CD8-positive, alpha-beta memory T cell (primary cell): ENCODE measurements at places on chromosomes 16 and 17.
A peak's percentile ranks its signal among the peaks of the same experiment; 100 is the strongest.

DNA sequence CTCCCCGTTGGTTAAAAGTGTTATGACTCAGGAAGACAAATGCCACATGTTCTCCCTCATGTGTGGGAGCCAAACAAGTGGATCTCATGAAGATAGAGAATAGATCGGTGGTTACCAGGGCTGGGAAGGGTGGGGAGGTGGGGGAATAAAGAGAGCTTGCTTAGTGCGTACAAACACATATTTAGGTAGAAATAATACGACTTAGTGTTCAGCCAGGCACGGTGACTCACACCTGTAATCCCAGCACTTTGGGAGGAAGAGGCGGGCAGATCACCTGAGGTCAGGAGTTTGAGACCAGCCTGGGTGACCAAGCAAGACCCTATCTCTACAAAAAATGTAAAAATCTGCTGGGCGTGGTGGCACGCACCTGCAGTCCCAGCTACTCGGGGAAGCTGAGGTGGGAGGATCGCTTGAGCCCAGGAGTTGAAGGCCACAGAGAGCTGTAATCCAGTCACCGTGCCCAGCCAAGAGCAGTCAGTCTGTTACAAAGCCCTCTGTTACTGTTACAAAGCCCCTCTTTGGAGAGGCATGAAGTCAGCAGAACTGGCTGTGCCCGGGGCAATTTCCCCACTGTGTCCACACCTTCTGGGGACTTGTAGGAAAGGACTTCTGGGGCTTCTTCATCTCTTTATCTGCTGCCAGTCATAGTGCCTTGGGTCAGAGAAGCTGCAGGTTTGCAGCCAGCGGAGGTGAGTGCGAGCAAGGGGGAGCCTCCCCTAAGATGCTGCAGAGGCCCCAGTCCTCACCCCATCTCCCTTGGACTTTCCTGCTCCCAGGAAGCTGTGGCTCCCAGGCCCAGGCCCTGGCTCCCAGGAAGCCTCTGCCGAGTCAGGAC is 4.3 kb upstream of the ALDH3A1 start:
- peak; percentile 8 for DNase-seq

DNA sequence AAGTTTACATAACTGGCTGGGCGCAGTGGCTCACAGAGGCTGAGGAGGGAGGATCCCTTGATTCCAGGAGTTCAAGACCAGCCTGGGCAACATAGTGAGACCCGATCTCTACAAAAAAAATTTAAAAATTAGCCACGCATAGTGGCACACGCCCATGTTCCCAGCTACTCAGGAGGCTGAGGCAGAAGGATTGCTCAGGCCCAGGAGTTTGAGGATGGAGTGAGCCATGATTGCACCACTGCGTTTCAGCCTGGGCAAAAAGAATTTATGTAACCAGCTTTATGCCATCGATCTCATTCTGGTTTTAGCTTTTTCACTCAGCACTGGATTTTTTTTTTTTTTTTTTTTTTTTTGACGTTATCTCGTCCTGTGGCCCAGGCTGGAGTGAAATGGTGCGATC is 9.1 kb upstream of the CD300E start:
- no peak for DNase-seq

GRCh38 chr16:66618588-66619375 is 14.3 kb downstream of the CMTM3 start:
- DNase-seq: no peak

GRCh38 chr17:69084911-69085310 is 24.2 kb upstream of the ABCA9 start:
- DNase-seq: no peak

- DNase-seq: no peak
Observed at GRCh38 chr17:9517396-9517795, 58.2 kb downstream of the STX8 start.

GRCh38 chr16:88941913-88942909 is 34.8 kb downstream of the CBFA2T3 start:
- DNase-seq: peak; percentile 36
